Activated T-cell treated with anti-CD3 and anti-CD28 coated beads for 1 hour (primary cell): ENCODE measurements at places on chromosomes 6 and 20.

- no peak for DNase-seq
These were observed 68.1 kb upstream of the SLC22A16 start for GRCh38 chr6:110544472-110544871.

DNA sequence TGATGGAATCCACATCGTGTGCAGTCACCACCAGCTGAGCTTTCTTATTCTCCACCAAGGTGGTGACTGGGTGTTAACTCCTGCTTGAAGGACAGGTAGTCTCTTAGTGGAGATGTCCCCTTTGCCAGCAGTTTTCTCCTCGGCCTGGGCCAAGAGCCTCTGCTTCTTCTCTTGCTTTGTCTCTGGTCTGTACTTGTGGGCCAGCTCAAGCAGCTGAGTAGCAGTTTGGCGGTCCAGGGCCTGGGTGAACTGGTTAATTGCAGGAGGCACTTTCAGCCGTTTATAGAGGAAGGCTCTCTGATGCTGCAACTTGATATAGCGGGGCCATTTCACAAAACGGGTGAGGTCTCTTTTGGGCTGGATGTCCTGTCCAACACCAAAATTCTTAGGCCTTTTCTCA lies 76.0 kb upstream of the NNAT start:
- DNase-seq, result no peak

DNA sequence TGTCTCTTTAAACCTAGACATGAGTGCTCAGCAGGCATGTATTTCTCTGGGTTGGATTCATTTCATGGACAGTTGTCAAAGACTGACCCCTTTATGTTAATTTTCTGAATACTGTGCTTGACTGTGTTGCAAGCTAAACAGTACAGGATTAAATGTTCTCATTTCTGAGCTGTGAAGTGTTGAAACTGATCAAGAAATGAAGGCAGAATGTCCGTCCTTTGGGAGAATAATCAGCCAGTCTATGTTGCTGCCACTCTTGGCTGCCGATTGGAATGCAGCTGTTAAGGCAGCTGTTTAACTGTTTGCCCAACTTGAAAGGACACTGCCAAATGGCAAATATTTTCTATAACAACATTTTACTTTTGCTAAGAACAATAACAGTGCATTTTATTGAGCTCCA lies 87.3 kb downstream of the CEP57L1 start:
- no peak for DNase-seq

- no peak for DNase-seq
These were observed 89.0 kb downstream of the NRSN1 start for GRCh38 chr6:24214984-24215383.

GRCh38 chr6:77450924-77451323 lies 12.4 kb downstream of the HTR1B start:
- DNase-seq, result no peak

DNA sequence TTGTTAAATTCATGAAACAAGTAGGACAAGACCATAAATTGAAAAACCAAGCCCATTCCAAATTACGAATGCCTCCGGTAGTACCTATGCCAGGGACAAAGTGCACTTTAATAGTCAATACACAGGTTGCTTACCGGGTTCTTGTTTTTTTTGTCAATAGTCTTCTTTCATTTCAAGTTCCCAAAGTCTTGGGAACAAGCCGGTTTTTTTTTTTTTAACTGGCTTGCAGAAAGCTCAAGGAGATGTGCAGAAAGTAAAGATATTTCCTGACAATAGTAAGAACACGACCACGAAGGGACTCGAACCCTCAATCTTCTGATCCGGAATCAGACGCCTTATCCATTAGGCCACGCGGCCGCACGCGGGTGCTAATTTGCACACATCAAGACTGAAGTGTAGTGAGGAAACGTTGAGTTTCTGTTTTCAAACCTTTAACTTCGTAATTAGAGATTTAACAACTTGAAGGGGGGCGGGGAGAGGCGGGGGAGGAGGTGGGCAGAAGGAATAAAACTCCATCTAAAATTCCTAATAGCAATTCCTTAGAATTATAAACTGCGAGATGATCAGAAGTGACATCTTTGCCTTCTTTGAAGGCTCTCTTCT lies 181.0 kb downstream of the TRIM27 start:
- no peak for DNase-seq

DNA sequence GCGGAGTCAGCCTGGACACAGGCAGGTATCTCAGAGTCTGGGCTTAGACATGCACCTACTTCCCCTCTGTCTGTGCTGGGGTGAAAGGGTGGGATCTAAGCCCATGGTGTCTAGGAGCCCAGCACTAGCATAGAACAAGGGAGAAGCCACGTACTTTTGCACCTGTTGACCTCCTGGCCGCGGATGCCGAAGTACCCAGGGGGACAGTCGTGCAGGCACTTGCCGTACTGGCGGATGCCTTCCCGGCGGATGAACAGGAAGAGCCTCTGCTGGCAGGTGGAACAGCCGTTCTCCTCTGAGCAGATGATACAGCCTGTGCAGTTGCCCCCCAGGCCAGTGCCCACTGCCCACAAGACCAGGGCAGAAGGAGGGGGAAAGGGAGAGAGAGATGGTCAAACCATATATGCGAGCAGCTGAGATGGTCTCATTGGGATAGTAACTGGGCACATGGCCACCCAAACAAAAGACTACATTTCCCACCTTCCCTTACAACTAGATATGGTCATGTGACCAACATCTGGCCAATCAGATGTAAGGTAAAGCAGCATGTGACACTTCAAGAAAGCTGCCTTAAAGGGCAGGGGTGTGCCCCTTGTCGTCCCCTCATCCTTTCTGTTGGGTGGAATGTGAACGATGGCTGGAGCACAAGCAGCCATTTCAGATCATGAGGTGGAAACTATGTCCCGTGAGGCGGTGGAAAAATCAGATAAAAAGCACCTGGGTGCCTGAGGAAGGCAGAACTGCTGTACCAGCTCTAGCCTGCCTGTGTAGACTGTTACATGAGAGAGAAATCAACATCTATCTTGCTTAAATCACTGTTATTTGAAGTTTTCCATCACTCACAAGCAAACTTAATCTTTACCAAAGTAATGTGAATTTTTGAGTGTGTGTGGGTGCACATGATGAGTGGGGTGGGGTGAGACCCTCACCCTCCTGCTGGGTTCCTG lies 34.0 kb downstream of the RSPO4 start:
- DNase-seq, result no peak

GRCh38 chr6:167795321-167795811 lies 31.3 kb upstream of the AFDN start:
- DNase-seq, result no peak

- DNase-seq, result no peak
These were observed 46.4 kb downstream of the AKAP12 start for GRCh38 chr6:151286214-151286613.

GRCh38 chr20:1375515-1375914 lies 17.3 kb downstream of the FKBP1A start:
- no peak for DNase-seq

DNA sequence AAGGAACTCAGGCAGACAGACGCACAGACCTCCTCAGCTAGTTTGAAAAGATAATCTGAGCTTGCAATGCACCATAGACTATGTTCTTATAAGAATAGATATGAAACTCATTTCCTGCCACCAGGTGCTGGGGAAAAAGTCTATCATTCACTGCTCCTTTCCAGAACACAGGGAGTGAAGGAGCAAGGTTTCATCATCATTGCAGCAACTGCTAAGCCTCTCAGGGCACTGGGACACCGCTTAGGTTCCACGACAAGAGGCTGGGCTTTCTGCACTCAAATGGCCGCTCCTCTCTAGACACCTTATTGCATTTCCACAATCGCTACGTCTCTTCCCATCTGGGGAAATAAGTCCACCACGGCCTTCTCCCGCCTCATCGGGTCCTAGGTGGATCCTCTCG lies 418.5 kb upstream of the JARID2 start:
- DNase-seq, result no peak

GRCh38 chr6:52190409-52190808 lies 4.2 kb downstream of the IL17A start:
- no peak for DNase-seq

- DNase-seq, result no peak
These were observed 159.6 kb downstream of the SASH1 start for GRCh38 chr6:148502083-148502772.

GRCh38 chr20:3405139-3405538 lies 2.3 kb downstream of the DNAAF9 start:
- DNase-seq, result no peak

DNA sequence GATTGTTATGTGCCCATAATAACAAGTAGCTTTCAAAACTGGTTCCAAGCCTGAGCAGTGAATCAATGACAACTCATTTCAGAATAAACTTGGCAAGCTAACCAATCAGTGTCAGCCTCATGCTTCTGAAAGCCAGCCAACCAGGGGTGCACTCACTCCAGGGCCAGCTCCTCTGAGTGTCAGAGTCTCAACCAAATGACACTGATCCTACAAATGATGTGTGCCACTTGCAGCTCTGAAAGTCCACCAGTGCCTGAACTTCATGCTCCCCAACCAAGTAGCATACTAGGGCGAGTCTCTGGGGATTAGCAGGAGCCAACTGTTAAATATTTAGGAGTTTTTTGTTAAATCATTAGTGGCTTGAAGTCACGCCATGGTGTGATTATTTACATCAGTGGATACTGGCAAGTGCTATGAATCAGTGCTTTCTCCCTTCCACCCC lies 4.5 kb downstream of the IYD start:
- DNase-seq, result no peak

DNA sequence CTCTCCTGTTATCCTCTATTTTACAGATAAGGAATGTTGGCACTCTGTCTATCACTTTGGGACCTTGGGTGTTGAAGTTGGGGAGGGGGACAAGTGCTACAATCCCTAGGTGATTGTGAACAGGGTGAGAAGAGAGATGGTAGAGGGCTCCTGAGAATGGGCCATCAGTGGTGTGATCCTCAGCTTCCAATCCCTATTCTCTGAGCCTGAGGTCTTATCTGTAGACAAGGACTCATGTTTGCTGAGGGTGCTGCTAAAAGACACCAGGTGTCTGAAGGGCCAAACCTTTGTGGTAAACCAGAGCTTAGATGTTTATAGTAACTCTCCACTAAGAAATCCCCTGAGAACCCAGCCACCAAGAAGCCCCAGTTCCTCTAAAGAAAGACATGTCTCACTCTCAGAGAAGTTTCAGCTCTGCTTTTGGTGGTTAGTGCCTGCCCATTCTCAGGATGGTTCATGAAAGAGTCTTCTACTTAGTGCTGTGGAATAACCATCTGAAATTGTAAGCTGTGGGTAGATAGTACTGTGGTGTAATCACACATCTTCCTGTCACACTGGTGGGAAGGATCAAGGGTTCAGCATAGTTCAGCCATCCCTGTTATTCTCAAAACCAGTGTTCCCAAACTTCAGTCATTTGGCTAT lies 58.2 kb upstream of the IL20RA start:
- DNase-seq, result no peak

GRCh38 chr6:133644892-133645619 lies 243.9 kb upstream of the TCF21 start:
- DNase-seq, result no peak

DNA sequence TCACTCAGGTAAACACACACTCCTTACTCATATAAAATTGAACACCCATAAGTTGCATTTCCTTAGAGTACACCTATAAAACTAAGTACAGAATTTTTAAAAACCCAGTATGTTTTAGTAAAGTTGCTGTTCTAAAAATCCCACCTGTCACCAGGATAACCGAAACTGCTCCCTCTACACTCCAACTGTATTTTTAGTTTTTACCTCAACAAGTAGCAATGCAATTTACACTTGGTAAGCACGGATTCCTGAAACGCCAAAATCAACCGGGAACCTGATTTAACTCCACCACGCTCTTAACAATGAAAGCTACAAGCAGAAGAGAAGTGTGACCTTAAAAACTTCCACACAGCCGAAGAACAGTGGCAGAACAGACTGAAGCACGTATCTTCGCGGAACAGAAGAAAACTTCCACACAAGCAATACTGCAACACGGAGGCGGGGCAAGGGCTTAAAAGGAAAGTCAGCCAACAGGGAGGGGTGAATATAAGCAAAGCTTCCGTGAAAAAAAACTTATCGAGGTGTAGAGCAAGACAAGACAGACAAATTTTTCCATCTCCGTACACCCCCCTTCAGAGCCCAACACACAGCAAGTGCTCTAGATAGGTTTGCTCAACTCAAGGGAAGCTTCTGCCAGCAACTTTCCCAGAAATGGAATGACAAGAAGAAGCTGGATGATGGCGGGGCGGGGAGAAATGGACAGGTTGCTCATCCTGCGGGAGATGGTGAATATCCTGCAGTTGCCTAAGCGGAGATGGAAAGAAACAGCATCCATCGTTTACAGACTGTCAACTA lies 1.4 kb downstream of the STAU1 start:
- DNase-seq, result peak; percentile 58

DNA sequence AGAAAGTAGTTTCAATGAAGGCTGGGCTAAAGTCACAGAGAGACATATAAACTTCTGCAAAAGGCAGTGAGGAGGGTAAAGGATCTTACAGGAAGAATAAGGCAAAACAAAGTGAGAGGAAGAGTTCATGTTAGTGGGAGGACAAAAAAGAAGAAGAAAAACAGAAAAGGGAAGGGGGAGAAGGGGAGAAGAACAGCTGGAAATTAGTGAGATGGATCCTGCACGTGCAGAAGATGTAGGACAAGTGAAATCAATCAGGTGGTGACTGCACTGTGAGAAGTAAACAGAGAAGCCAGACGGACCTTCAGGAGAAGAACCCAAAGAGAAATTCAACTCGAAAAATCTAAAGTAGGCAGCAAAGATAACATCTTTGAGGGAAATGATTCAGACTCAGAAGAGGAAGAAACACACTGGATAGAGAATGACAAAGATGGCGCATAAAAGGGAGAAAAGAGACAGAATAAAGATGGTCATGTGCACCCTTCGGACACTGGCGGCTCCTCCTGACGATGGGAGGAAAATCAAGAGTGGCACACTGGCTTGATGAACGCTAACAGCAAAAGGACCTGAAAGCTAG lies 105.9 kb downstream of the MYB start:
- no peak for DNase-seq

- DNase-seq, result peak; percentile 81
These were observed at the start of gene CEP43 for GRCh38 chr6:166999145-166999883. TSS of gene CEP43 (plus strand) at chr6:166999397. CDS start at chr6:166999413, 16 bp downstream.

- no peak for DNase-seq
These were observed 216.9 kb upstream of the LRFN2 start for GRCh38 chr6:40803897-40804702.

DNA sequence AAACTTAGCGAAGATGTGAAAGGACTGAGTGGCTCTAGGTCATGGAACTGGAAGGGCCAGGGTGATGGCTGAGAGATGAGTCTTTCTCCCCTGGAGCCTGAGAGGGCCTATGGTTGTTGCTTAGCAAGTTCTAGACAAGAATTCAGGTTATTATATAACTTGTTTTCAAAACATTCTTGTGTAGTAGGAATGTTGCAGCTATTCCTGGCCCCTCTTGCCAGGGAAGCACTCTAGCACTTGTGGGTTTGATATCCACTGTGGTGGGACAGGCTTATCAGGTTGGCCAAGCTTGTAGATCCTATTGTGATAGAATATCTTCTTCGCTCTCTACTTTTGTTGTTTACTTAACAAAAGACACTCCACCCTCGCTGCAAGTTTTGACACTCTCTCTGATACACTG lies 211.8 kb upstream of the CITED2 start:
- no peak for DNase-seq

GRCh38 chr6:23277521-23278179 lies 708.3 kb downstream of the HDGFL1 start:
- no peak for DNase-seq

- no peak for DNase-seq
These were observed 131.7 kb downstream of the GPX5 start for GRCh38 chr6:28657381-28657768.

- DNase-seq, result no peak
These were observed 44.9 kb upstream of the BCAS1 start for GRCh38 chr20:54115172-54115854.

- DNase-seq, result no peak
These were observed 37.2 kb downstream of the MGME1 start for GRCh38 chr20:18005990-18006364.

GRCh38 chr20:47810116-47810677 lies 24.9 kb upstream of the SULF2 start:
- DNase-seq, result no peak

GRCh38 chr20:62793757-62794006 lies 2.6 kb upstream of the MRGBP start:
- no peak for DNase-seq
